ENCODE measurements at places on chromosomes 5 and 9.

- no peak for DNase-seq
Measured at GRCh38 chr9:4620881-4621555, 41.1 kb upstream of the PLPP6 start.

DNA sequence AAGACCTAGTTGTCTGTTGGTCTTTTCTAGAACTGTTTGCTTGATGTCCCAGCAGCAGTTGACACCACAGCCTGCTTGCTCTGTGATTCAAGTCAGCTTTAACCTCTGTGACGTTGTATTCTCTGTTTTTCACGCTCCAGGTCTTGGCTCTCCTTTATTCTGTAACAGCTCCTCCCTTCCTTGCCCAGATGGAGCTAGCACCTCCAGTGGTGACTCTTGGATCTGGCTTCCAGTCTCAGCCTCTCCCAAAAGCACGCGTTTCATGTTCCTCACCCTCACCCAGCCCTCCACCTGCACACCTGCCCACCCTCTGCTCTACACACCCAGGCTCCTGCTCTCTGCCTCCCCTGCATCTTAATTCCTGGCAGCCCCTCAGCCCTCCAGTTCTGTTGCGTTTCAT is 50.6 kb downstream of the DMRT1 start:
- DNase-seq: no peak

DNA sequence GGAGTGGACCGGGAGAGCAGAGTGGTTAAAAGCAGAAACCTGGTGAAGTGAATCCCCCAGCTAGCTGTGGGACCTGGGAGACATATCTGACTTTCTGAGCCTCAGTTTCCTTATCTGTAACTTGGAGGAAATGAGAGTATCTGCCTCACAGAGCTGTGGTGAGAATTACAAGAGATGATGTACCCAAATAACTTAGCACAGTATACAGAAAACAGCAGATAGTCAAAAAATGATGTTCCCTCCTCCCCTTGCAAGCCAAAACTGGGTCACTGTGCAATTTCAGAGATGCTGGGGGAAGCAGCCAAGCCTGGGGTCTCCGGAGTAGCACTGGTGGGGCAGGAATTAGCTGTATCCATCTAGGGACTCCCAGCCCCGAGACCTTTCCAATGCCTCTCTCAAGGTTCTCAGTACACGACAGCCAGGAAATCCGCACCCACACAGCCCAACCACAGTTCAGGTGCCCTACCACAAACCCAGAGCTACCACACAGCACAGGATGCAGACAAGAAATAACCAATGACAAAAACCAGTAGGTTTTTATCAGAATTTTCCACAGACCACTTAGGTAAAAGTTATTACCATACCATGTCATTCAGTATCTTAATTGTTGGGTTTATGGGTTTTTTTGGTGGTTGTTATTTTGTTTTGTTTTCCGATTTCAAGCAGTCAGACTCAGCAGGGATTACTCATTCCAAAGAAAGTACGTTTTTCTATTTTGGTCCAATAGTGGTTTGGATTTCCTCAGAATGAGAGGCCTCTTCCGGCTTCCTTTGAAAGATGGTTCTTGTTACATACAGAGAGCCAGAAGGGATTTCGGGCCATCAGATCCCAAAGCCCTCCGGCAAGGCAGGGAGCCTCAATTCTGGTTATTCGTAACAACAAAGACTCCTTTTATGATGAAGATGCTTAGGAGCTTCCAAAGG is 4.9 kb upstream of the HRH2 start:
- DNase-seq: peak; percentile 47

DNA sequence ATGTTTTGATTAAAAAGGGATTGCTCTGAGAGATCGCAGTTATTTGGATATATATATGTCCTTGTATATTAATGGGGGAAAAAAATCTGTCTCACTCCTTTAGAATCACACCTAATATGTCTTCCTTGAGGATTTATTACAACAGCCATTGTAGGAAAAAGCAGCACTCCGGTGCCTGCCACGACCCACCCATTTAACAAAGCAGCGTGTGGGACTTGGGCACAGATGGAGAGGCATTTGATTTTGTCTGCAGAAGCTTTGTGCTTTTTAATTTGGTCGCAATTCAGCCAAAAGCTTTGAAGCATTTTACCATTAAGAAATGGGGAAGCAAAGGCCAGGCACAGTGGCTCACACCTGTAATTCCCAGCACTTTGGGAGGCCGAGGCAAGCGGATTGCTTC is 159.2 kb downstream of the SMARCA2 start:
- DNase-seq: no peak
